AG20443 (cell line): ENCODE measurements at places on chromosomes 2 and 18.
A peak's percentile ranks its signal among the peaks of the same experiment; 100 is the strongest.

GRCh38 chr2:168699844-168700417 is 102.5 kb upstream of the NOSTRIN start:
- peak; percentile 35 for DNase-seq

- no peak for DNase-seq
Measured at GRCh38 chr18:76554547-76555222, 59.6 kb upstream of the ZNF516 start.

DNA sequence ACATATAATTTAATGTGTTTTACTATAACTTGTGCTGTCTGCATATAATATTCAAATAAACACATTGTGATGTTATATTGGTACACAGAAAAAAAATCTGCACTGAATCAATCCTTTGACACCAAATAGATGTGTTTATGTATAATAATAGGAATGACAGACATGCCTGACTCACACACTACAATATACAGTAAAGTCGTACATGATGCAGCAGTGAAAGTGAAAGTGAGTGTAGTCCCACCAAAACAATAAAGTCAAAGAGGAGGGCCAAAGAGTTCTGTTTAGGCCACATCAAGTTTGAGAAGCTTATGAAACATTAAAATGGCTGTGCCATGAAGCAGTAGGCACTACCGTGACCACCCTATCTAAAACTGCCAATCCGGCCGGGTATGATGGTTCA is 8.2 kb upstream of the RBM44 start:
- no peak for DNase-seq

- DNase-seq, result no peak
Measured at GRCh38 chr2:180508458-180508857, 471.9 kb upstream of the UBE2E3 start.

DNA sequence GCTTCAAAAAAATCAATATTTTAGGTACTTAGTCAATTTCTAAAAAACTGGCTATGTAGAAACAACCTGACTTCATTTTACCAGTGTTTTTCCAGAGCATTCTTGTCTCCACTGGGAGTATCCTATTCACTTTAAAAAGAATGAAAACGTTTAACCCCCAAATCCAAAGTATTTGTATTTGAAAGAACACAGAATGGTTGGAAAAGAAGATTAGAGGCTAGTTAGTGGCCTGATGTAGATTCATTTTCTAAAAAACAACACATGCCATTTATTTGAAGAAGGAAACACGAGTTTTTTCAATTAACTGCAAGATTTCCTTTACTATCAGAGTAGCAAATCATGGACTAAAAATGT is 74.6 kb downstream of the PLEKHM3 start:
- no peak for DNase-seq

DNA sequence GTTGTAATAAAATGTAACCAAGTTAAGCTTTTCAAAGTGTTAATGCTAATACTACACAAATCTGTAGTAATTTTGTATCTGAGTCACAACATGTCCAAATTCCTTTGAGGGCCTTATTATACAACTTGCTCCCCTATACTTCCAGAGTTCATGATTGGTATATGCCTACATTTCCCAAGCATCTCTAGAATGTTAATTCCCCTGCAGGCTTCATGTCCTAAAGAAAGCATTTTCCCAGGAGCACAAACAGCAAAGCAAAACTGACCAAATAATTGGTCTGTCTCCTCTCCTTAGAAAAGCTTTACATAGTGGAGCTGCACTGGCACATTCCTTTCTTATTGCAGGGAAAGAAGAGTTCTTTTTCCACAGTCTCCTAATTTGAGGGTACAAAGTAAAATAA is 3.7 kb downstream of the ALS2 start:
- DNase-seq, result no peak

DNA sequence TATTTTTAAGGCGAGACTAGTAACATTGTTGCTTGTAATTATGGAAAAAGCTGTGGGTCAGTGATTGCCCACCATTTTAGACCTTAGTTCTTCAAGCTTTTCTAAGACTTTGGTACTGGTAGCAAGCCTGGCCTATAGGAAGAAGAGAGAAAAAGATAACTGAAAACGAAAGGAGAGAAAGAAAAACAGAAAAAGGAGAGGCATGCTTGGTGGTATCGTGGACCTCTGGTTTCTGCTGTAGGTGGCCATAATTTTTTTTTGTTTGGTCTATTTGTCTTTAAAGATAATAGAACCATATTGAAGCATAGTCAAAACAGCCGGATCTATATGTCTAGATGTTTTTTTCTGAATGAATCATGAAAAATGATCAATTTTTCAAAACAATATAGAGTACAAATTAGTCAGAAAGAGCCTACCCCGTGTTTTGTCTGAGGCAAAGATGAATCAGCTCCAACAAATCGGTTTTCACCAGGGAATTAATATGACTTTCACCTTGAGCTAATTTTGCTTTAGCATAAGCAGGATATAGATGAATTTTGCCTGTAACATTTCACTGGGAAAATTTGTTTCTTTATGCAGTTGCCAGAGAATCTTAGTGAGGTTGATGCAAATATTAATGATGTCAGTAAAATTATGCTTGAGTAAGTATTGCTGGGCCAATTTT is 45.7 kb downstream of the CCDC85A start:
- no peak for DNase-seq

GRCh38 chr2:183224948-183225347 is 100.7 kb downstream of the NUP35 start:
- DNase-seq, result peak; percentile 6

GRCh38 chr2:207166349-207167098 is 776 bp upstream of the KLF7 start:
- DNase-seq, result peak; percentile 88

- DNase-seq, result no peak
Measured at GRCh38 chr18:26386002-26386401, 159.8 kb downstream of the TAF4B start.

- DNase-seq, result no peak
Measured at GRCh38 chr2:241984658-241985057, 115.1 kb downstream of the RTP5 start.

GRCh38 chr2:49111456-49111855 is 42.9 kb downstream of the FSHR start:
- no peak for DNase-seq

DNA sequence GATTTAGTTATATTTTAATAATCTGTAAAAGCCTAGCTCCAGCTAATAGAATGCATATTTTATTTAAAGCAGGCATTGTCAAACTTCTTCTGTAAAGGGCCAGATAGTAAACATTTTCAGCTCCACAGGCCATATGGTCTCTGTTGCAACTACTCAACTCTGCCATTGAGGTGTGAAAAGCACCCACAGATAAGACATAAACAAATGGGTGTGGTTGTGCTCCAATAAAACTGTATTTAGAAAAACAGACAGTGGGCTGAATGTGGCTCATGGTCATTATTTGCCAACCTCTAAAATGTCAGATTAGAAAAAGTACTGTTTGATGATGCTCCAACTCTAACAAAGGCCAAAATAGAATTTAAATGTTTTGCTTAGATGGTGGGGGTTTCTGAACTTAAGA is 519.9 kb downstream of the RNF144A start:
- DNase-seq, result no peak

DNA sequence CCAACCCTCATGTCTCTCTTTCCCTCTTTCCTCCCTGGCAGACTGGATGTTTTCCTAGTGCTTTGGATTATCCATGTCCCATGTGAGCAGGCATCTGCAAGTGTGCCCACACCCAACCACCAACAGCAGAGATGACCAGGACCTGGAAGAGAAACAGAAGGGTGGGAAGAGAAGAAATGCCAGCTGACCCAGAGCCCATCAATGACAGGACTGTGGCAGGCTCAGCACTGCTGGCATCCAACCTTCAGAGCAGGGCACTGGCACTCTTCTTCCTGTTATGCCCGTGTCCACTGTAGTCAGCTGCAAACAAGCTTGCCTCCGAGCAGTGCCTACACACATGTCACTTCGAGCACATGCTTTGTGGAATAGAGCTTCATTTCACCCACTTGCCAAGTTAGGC is 121.1 kb downstream of the TANC1 start:
- no peak for DNase-seq

DNA sequence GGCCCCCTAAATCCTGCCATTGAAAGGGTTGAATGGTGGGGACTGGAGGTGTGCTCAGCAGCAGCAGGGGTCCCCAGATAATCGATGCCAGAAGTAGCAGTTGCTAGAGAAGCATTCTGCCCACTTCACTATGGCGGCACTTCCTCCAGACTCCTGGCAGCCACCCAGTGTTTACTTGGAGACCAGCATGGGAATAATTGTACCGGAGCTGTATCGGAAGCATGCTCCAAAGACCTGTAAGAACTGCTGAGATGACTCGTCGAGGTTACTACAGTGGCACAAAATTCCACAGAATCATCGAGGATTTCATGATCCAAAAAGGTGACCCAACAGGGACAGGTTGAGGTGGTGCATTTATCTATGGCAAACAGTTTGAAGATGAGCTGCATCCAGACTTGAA is 11.0 kb upstream of the GAREM2 start:
- no peak for DNase-seq
